Bronchial smooth muscle cell (primary cell): ENCODE measurements at places on chromosomes 5 and 9. TPM values are rescaled to one million over a fixed set of nuclear protein-coding genes. Genes with fewer than 3 reads are reported as not detected.

The NR3C1 gene
- total RNA-seq = 63.2 and 103 TPM in 2 replicates

The DRD1 gene
- total RNA-seq = under 0.01 TPM in 1 of 2 replicates, not detected in the other

The PRR16 gene
- total RNA-seq = 1.6 and 5.2 TPM in 2 replicates

The PPP3R2 gene
- 0.09 TPM in 1 of 2 replicates, not detected in the other for total RNA-seq

The BRIX1 gene
- 15.2 and 21.4 TPM in 2 replicates for total RNA-seq

The HAUS6 gene
- total RNA-seq = 4.0 and 6.6 TPM in 2 replicates

The MEGF10 gene
- total RNA-seq = not detected in 2 replicates

The ADAM19 gene
- total RNA-seq = 4.9 and 5.8 TPM in 2 replicates

The RNF20 gene
- total RNA-seq = 31.7 and 45.4 TPM in 2 replicates

The LCP2 gene
- total RNA-seq = not detected in 2 replicates

The SAPCD2 gene
- total RNA-seq = 0.26 and 0.47 TPM in 2 replicates

The TAF11L5 gene
- not detected in 2 replicates for total RNA-seq

The DDX4 gene
- total RNA-seq = not detected in 2 replicates

The MLLT3 gene
- 31.8 and 48.7 TPM in 2 replicates for total RNA-seq

The SURF6 gene
- total RNA-seq = 7.4 and 8.1 TPM in 2 replicates

The RAD50 gene
- total RNA-seq = 30.4 and 33.7 TPM in 2 replicates

The SPEF2 gene
- total RNA-seq = 1.2 and 3.5 TPM in 2 replicates

The MARCOL gene
- not detected in 2 replicates for total RNA-seq

The PDZD2 gene
- 0.09 and 0.16 TPM in 2 replicates for total RNA-seq

The OR1B1 gene
- total RNA-seq = 0.17 TPM in 1 of 2 replicates, not detected in the other

The TMOD1 gene
- 0.16 and 0.17 TPM in 2 replicates for total RNA-seq

The ZDHHC11 gene
- 0.47 and 3.3 TPM in 2 replicates for total RNA-seq

The ZNF484 gene
- total RNA-seq = 8.7 and 11.8 TPM in 2 replicates

The IL5 gene
- total RNA-seq = not detected in 2 replicates

The PITX1 gene
- 0.47 and 4.1 TPM in 2 replicates for total RNA-seq
